Urinary bladder (tissue), 4 donors: ENCODE measurements at places on chromosomes 3 and 15.

DNA sequence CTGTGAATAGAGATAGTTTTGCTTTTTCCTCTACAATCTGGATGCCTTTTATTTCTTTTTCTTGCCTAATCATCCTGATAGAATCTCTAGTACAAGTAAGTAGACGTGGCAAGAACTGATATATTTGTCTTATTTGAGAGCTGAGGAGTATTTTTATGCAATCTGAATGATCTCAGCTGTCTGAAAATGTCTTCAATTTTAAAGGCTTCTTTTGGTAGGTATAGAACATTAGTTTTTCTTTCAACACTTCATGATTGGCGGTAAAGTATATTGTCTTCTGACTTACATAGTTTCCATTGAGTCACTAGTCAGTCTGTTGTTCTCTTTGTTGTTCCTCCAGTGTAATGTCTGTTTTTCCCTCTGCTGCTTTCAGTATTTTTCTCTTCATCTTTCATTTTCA is 31.3 kb downstream of the MGA start:
- no peak for DNase-seq

- DNase-seq, result no peak
Measured at GRCh38 chr3:20700714-20701113, 514.7 kb upstream of the SGO1 start.

- DNase-seq, result no peak
Measured at GRCh38 chr3:15657016-15657415, 55.5 kb downstream of the BTD start.

- no peak for DNase-seq
Measured at GRCh38 chr15:78225783-78226541, 8.4 kb downstream of the ACSBG1 start.

DNA sequence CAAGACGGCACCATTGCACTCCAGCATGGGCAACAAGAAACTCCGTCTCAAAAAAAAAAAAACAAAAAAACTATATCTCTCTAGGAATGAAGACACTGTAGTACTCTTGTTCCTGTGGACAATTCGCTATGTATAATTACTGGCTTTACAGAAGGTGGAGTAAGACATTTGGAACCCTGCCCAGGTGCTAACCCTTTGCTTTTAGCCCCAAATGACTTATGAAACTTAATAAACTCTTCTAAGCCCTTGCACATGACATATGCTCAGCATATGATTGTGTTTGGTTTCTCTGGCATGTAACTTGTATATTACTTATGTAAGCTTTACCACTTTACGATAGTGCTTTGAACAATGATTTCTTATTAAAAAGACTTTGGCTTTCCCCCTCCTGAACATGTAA is 27.3 kb upstream of the PRTG start:
- no peak for DNase-seq

DNA sequence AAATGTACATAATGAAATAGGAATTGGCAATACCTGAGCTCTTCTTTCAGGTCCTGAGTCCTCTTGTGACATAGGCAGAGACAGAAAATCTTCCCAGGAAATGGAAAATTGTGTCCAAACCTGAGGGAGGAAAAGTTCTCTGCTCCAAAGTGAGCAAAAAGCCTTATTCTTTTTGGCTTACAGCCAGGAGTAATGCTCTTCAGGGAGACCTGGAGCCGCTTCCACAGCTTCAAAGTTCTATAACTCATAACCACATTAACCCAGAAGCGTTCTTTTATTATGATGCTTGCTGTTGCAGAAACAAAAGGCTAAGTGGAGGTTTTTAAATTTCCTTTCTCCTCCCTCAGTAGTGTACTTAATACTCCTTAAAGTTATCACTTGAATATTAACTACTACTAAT is 633 bp downstream of the IGSF10 start:
- DNase-seq, result no peak

GRCh38 chr3:148075771-148076716 is 621.7 kb upstream of the AGTR1 start:
- no peak for DNase-seq

DNA sequence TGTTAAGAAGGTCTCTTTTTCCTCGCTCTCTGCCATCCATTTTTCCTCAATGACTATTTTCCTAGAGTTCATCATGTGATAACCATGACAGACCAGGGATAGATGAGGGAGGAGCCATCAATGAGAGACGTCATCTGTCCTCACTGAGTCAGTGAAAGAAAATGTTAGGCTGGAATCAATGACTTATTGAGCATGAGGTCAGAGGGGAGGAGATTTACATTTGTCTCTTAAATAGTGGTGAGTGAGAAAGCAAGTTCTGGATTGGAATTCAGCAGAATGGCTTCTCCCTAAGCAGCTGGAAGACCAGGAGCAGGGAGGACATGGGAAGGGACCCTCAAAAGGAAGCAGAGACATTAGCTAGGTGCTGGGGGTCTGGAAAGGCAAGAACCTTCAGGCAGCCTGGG is 28.2 kb upstream of the USP3 start:
- DNase-seq, result no peak

DNA sequence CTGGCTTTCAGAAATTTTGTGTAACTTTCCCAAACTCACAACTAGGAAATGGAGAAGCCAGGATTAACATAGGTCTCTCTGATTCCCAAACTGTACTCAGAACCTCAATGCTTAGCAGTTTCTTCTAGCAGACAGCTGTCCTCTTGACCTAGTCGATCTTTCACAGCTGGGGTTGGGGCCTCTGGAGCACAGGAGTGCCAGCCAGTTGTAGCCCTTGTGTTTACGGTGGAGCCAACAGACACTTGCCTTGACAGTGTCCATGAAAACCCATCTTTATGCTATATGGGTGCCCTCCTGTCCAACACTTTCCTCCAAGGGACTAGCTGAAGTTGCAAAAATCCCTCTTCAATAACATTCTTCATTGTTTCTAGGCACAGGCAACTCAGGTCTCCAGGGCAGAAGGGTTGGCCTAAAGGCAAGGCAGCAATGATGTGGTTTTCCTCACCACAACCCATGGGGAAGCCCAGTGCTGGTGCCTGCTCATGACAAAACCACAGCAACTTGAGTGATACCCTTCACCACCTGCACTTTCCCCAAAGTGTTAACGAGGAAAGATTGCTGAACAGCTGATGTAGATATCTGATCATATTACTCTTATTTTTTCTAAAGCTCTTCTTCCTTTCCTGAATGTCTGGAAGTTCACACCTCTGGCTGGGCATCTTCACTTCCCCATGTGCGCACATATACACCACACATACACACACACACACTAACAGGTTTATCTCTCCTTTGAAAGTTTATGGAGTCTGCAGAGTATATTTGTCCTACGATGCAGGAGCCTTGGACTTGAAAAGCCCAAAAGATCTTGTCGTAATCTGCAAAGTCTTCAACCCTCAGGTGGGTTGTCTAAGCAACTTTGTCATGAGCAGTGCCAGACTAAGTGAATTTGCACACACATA is 11.0 kb upstream of the KNG1 start:
- no peak for DNase-seq

DNA sequence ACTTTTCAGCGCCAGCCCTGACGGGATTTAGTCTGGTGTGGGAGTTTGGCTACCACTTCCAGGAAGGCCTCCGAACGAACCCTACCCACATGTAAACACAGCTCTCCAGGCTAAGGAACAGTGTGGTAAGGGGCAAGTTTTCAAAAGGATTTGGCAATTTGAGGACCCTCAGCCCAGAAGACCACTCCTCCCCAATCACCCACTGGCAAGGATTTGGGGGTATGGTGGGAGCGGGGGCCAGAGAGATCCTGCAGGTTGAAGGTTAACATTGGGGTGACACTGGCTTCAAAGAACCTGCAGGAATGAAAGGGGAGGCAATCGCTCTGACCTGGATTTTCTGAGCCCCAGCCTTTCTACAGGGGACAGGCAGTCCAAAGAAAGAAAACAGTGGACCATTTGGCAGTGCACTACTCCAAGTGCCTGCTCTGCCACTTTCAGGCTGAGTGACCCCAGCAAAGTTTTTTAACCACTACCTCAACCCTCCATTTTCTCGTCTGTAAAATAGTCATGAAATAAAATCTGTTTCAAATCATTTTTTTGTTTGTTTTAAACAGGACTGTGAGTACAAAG is 34.5 kb downstream of the ZIC4 start:
- DNase-seq, result no peak

- DNase-seq, result no peak
Measured at GRCh38 chr3:193970773-193971206, 165.2 kb upstream of the HES1 start.
